Hindlimb muscle (tissue), 1 donor: ENCODE measurements at places on chromosomes 2 and 18.

DNA sequence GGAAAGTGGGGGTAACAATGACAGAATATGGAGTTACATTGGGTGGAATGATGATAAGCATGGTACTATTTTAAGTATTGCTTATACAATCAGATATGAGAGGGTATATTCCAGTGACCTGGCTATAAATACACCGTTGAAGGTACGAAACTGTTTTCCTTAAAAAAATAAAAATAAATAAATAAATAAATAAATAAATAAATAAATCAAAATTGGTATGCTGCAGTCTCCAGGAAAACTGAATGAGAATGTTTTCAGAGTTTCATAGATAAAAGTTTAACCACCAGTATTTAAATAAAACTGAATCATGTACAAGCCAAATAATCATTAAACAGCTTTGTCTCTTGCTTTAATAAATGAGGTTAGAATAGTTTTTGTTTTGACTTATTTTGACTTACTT lies 71.4 kb downstream of the METTL8 start:
- DNase-seq, result no peak

- DNase-seq, result no peak
These were observed 37.4 kb downstream of the ANKMY1 start for GRCh38 chr2:240520130-240520973.

GRCh38 chr2:63894167-63894566 lies 52.5 kb downstream of the UGP2 start:
- DNase-seq, result no peak

GRCh38 chr2:168526641-168527040 lies 70.6 kb downstream of the CERS6 start:
- no peak for DNase-seq

DNA sequence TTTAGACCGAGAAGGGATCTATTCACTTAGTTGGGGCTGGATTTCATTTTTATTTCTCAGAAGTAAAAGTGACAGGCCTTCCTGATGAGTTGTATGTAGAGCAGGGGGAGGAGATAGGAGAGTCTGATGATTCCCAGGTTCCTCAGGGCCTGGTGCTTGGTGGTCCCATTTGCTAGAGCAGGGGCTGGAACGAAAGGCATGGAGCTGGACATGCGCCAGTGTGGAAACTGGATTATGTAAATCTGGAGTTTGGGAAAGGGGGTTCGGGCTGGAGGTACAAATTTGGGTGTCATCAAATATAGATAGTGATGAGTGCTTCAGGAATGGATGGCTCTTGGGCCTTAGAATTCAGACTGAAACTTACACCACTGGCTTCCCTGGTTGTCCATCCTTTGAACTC lies 27.5 kb downstream of the GNLY start:
- no peak for DNase-seq
